Stimulated activated CD4-positive, alpha-beta T cell treated with anti-CD3 and anti-CD28 coated beads, Interleukin-15, amount 100 ng/mL, for 48 hours (primary cell): ENCODE measurements at places on chromosomes 7 and 10.

GRCh38 chr10:44689368-44689767 is 221.8 kb upstream of the TMEM72 start:
- no peak for DNase-seq

GRCh38 chr7:37287131-37287855 is 161.4 kb downstream of the ELMO1 start:
- DNase-seq, result no peak

GRCh38 chr10:32149252-32149955 is 93.2 kb upstream of the KIF5B start:
- peak; percentile 1 for DNase-seq

DNA sequence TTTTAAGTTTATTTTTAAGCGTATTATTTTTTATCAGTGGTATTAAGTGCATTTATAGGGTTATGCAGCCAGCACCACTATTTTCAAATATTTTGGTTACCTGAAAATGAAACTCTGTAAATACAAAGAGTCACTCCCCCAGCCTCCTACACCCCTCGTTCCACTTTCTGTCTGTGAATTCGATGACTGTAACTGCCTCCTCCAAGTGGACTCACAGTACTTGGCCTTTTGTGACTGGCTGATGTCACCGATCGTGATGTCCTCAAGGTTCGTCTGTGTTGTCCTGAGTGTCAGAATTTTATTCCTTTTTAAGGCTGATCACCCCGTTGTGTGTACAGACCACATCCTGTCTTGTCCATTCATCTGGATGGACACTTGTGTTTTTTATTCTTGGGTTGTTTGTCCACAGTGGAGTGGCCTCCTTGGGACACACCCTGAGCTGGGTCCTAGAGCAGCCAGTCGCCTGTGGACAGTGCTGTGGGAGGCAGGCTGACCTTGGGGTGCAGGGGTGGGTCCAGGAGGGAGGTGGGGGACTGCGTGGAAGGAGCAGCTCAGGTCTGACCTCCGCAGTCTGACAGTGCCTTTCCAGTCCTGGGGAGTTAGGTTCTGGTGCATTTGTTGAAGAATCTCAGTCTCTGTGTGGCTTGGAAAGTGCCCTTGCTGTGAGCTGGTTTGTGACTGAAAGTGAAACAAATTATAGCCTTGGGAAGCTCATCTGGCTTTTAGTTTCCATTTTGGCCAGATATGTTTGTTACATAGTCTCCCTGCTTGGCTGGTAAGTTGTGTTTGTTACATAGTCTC is 6.9 kb downstream of the MTG1 start:
- DNase-seq, result no peak

- no peak for DNase-seq
Measured at GRCh38 chr10:46029461-46030030, 877 bp downstream of the NCOA4 start.

DNA sequence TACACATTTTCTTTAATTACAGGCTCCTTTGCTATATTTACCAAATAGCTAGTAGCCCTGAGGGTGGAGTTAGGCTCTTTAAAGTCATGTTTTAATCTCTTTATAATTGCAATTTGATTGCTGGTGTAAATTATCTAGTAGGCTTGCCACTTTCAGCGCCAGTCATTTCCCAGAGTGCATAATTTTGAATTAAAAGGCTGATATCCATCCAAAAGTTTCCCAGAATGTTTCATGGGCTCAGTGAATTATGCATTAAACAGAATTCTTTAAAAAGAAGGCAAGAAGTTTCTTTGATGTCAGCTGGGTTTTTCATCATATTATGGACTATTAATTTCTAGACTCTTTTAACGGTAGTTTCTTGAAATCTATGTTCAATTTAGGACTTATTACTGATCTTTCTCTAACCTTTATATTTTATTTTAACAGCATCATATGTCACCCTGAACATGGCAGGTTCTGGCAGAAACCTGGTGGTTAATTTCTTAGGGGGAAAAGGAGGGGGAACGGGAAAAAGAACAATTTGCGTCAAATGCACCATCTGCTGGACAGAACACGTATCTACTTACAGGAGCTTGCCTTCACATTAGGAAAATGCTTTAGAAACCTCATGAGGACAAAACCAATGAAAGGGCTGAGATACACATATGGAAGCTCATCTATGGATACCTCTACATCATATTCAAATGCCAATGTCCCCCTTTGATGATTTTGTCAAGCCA is 171.1 kb downstream of the GRM3 start:
- DNase-seq, result no peak

- no peak for DNase-seq
Measured at GRCh38 chr7:36153571-36154097, 580 bp downstream of the EEPD1 start.

DNA sequence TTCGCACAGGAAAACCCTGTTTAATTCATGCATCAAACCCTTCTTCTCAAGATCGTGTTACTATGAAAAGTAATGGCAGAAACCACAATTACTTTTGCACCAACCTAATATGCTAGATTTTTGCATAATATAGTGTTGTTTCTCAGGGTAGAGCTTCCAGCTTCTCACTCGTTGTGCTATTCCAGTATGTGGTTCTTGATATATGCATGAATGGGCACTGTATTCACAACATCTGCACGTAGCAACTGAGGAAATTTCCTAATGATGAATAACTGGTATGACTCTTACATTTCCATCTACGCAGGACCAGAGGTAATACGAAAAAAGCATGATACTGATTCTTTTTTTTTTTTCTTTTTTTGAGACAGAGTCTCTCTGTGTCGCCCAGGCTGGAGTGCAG is 326.6 kb upstream of the GALNT17 start:
- DNase-seq, result no peak

GRCh38 chr7:67435894-67436535 is 439.4 kb downstream of the TYW1 start:
- no peak for DNase-seq

- DNase-seq, result no peak
Measured at GRCh38 chr10:108877095-108877561, 1046.2 kb downstream of the XPNPEP1 start.

DNA sequence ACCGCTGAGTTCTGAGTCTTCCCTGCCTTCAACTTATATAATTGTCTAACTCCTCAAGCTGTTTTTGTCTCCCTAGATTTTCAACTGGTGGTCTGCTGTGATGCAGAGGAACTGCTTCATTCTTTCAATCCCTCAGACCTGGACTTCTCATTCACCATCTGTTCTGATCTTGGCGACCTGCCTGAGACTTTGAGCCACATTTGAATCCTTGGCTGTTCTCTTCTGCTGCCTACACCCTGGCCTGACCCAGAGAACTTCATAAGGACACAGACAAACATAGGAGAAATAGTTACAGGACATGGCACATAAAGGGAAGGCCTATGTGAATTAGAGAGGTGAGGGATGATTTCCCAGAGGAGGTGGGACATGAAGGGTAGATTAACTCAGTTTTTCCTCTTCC is 326.7 kb downstream of the PTEN start:
- DNase-seq, result no peak

GRCh38 chr10:79027147-79028055 is 41.4 kb upstream of the ZMIZ1 start:
- DNase-seq, result no peak

GRCh38 chr10:71603150-71603549 is 116.4 kb downstream of the C10orf105 start:
- no peak for DNase-seq

DNA sequence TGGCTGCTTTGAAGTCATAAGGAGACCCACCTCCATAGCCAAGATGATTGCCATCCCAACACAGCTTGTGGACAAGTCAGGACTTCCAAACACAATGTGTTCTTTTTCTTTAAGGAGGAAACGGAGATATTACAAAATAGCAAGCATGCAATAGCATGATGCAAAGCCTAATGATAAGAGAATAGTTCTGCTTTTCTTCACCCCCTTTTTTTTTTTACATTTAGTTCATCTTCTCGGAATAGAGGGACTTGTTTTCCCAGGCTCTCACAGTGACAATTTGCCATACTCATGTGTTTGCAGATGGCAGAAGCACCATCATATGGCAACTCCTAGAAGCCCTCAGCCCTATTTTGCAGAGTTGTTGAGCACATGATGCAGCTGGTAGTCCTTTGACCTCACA is 119.8 kb downstream of the ITGB8 start:
- no peak for DNase-seq

DNA sequence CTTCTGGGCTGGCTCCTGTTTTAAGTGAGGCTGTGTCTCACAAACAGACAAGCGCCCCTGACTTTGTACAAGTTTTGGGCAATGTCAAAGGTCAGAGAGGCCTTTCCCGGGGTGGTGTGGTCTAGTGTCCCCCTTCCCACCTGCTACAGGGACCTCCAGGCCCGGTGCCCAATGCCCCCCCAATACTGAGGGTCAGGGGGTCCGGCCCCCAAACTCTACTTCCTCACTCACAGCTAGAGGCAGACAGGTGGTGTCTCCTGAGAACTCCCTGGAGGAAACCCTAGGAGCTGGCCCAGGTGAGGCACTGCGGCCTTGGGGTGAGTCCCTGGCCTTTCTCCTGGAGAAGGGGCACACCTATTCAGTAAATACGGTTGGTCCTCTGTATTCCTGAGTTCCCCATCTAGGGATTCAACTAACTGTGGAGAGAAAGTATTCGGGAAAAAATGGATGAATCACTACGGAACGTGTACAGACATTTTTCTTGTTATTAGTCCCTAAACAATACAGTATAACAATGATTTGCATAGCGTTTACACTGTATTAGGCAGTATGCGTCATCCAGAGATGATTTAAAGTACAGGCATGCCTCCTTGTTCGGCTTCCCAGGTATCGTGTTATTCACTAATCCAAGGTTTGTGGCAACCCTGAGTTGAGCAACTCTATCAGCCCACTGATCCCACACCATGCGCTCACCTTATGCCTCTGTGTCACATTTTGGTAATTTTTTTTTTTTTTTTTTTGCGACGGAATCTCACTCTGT is 308.1 kb downstream of the WDR37 start:
- DNase-seq, result no peak

- DNase-seq, result no peak
Measured at GRCh38 chr10:118870467-118871243, 115.9 kb upstream of the CACUL1 start.

- no peak for DNase-seq
Measured at GRCh38 chr7:103292122-103292521, 5.1 kb upstream of the PMPCB start.

DNA sequence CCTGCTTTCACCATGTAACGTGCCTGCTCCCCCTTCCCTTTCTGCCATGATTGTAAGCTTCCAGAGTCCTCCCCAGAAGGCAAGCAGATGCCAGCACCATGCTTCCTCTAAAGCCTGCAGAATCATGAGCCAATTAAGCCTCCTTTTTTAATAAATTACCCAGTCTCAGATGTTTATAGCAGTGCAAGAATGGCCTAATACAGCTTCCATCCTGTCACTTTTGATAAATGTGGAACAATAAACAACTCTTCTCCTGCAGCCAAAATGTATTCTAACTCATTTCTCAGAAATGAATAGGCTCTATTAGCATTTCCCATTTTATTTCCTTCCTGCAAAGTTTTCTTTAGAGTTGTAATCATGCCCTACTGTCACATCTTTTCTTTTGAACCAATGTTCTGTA is 43.4 kb downstream of the C7orf25 start:
- DNase-seq, result no peak

- no peak for DNase-seq
Measured at GRCh38 chr7:77326131-77326530, 90.0 kb downstream of the GSAP start.

- no peak for DNase-seq
Measured at GRCh38 chr7:43650457-43651052, 67.6 kb downstream of the STK17A start.

- DNase-seq, result no peak
Measured at GRCh38 chr7:3140834-3141233, 97.2 kb upstream of the CARD11 start.

GRCh38 chr10:129678186-129678585 is 211.1 kb downstream of the MGMT start:
- DNase-seq, result no peak

DNA sequence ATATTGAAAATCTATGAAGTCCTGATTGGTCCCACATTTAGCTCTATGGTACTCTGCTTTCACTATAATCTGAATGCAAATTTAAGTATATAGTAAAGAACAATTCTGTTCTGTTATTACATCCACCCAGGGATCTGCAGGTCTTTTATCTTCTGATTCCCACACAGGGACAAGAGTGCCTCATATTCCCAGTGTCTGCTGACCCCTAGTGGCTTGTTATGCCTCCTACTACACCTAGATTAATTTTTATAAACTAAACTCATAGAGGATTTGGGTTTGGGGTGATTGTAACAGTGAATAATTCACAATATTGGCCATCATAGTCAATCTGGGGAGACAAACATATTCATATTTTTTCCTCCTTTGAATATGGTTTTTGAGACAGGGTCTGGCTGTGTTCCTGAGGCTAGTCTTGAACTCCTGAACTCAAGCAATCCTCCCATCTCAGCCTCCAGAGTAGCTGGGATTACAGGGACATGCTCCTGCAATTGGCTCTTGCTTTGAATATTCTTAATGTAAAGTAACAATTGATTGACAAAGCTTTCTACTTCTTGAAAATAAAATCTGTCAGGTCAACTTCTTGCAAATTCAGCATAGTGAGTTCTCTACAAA is 282.1 kb downstream of the KCND2 start:
- no peak for DNase-seq

DNA sequence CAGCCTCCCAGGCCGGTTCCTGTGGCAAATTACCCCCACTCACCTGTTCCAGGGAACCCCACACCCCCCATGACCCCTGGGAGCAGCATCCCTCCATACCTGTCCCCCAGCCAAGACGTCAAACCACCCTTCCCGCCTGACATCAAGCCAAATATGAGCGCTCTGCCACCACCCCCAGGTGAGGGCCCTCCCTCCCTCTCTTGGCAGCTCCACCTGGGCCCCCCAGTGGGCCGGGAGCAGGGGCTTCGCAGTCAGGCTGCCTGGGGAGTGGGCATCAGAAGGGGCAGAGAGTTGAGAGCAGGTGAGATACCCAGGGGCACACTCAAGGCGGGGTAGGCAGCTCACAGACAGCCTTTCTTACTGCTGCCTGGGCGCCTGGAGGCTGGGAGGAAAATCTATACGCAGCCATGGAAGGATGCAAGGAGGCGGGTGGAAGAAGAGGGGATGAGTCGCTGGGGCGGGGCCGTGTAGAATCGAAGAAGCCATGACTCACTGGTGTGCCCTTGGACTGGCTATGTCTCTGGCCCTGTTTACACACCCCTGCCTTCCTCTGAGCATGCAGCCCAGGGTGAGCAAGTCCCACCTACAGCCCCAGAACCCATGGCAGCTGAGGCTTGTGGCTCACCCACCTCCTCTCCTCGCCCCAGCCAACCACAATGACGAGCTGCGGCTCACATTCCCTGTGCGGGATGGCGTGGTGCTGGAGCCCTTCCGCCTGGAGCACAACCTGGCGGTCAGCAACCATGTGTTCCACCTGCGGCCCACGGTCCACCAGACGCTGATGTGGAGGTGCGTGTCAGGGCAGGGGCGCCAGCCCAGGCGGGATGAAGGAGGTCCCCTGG is 48.6 kb upstream of the PPIF start:
- DNase-seq, result peak; percentile 36

- DNase-seq, result no peak
Measured at GRCh38 chr10:107357033-107357432, 192.5 kb upstream of the SORCS1 start.

- no peak for DNase-seq
Measured at GRCh38 chr10:126315494-126316177, 72.6 kb downstream of the ADAM12 start.

- DNase-seq, result no peak
Measured at GRCh38 chr10:69043931-69044531, 43.9 kb upstream of the SRGN start.

- no peak for DNase-seq
Measured at GRCh38 chr7:131242123-131242650, 85.5 kb upstream of the MKLN1 start.
